ENCODE measurements at places on chromosomes 6 and 20.

GRCh38 chr6:133337308-133337707, 96.2 kb downstream of the EYA4 start:
- DNase-seq: no peak

GRCh38 chr20:20695250-20695816, 17.1 kb downstream of the RALGAPA2 start:
- DNase-seq: no peak

GRCh38 chr6:144931172-144932035, 646.3 kb downstream of the UTRN start:
- DNase-seq: peak; percentile 50

- DNase-seq: no peak
Observed at GRCh38 chr6:90315354-90315950, 18.8 kb upstream of the BACH2 start.

GRCh38 chr20:44805335-44805978, 4.9 kb downstream of the RIMS4 start:
- no peak for DNase-seq

- peak; percentile 88 for DNase-seq
Observed at GRCh38 chr6:16949716-16950115, 152.1 kb upstream of the STMND1 start.

DNA sequence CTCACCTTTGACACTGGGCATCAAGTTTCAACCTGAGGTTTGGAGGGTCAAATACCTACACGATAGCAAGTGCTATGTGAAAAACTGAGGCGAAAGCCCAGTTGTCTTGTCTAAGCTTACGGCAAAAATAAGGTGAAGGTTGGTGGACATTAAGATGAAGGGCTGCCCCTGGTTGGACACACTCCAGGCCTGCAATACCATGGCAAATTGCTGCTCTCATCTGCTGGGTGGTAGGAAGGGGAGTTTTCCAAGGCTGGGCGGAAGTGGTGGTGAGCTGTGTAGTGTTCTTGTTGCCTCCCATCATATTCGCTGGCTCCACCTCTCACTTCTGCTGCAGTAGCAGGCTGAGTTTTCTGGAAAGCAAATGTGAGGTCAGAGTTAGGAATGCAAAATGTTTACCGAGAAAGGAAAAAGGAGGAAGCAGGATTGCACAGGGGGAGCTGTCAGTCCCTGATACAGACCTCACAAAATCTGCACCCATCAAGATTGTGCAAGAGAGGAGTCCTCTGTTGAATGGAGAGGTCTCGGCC, 33.7 kb downstream of the SCP2D1 start:
- no peak for DNase-seq

GRCh38 chr6:167913699-167914098, 83.8 kb upstream of the KIF25 start:
- no peak for DNase-seq

- DNase-seq: no peak
Observed at GRCh38 chr6:38573801-38574395, 65.8 kb downstream of the BTBD9 start.

GRCh38 chr6:89368107-89368506, 15.6 kb upstream of the UBE2J1 start:
- DNase-seq: peak; percentile 34

GRCh38 chr20:2254333-2254732, 41.5 kb upstream of the TGM3 start:
- DNase-seq: no peak

GRCh38 chr6:25138233-25138933, 140.8 kb upstream of the CARMIL1 start:
- DNase-seq: peak; percentile 86

DNA sequence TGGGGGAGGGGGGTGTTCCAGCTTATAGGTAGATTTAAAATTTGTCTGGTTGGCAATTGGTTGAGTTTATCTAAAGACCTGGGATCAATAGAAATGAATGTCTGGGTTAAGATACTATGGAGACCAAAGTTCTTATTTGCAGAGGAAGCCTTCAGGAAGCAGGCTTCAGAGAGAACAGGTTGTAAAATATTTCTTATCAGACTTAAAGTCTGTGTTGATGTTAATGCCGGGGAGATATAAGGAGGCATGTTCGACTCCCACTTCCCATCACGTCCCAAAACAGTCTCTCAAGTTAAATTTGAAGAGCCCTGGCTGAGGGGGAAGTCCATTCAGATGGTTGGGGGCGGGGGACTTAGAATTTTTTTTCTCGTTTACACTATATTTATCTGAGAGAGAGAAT, 12.3 kb upstream of the BLCAP start:
- DNase-seq: no peak

- DNase-seq: no peak
Observed at GRCh38 chr6:30600451-30600961, 16.5 kb downstream of the PPP1R10 start.

DNA sequence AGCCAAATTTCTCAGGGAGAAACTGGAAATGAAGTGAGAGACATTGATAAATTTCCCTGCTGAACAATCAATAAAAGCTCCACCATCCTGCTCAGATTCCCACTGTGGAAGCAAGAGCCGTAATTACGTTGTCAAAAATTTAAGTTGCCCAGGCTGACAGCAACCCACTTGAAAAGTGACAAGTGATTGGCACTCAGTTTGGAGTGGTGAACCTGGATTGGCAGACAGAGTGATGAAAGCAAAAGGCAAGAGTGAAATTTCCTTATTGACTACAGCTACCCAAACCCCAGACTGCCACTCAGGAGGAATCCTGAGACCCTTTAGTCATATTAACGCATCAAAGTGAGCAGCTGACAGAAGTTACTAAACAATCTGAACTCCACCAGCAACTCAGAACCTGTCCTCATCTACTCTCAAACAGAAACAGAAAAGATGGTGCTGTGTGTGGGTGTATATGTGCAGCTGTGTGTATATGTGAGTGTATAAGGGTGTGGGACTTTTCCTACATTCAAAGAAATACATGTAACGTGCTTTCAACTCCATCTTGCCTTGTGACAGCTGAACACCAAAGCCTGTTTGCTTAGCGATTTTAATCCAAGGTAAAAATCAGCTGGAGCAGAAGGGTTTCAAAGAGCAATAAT, 157.4 kb downstream of the PKHD1 start:
- DNase-seq: no peak

DNA sequence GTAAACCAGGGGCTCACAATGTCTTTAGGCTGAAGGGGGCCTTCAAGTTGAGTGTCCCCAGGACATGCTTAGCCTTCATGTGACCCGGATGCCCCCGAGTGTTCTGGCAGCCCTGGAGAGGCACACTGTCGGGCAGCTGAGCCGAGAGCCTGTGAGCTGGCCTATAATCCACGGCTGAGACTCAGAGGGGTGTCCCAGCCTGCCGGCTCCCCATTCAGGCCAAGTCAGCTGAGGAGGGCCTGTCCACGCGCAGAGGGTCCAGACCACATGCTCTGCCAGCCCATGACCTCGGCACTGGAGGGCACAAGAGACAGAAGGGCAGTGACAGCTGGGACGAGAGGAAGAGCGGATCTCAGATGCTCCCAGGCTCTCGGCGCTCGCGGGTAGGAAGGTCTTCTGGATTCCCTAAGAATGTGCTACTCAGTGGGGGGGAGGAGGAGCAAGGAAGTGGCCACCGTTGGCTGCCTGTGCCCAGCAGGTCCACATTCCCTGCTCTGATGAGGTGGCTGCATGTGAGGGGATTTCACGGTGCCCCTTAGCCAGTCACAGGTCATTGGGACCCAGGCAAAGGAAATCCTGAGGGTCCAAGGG, 224.7 kb downstream of the NRN1 start:
- no peak for DNase-seq

DNA sequence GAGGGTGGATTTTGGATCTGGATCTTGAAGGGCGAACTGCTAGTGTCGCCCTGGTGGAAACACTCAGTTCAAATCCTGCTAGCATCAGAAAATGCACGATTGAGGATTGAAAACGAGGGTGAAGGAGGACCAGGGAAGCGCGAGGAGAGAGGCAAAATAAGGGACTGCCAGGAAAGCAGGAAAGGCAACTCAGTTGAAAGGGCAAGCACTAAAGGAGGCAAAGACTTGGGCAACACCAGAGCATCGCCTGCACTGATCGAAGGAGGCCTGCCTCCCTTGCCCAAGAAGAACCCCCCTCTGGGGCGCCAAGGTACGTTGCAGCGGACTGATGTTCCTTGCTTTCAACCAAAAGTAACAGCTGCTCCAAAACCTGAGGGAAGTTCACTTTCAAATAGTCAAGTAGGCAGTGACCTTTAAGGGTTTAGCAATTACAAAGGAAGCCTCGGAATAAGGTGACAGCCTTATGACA, 308 bp upstream of the COL21A1 start:
- no peak for DNase-seq

DNA sequence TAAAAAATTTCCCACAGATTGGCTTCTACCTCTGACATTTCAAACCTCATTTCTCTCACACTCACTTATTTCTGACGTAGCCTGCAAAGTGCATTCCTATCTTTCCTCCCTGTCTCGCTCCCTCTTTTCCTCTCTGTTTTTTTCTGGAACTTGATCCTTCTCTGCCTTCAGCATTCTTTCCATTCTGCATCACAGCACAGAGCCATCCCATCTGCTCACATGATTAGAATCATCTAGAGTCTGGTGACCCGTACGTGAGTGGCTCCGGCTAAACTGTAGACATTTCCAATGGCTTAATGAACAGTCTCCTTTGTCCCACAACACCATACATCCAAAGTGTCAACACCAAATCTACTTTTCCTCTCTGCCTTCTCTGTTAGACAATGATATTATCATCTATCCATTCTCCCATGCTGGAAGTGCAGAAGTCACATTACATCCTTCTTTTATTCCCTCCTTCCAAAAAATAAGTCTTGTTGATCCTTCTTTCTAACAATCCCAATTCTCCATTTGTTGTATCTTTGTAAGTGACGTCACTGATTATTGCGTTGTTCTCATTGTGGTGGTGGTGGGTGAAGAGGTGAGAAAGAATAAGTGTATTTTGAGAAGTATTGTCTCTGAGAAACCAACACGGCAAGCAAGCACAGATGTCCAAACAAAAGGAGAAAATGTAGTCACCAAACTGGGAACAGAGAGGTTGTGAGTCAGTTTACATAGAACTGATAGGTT, 41.6 kb downstream of the OPRM1 start:
- no peak for DNase-seq

DNA sequence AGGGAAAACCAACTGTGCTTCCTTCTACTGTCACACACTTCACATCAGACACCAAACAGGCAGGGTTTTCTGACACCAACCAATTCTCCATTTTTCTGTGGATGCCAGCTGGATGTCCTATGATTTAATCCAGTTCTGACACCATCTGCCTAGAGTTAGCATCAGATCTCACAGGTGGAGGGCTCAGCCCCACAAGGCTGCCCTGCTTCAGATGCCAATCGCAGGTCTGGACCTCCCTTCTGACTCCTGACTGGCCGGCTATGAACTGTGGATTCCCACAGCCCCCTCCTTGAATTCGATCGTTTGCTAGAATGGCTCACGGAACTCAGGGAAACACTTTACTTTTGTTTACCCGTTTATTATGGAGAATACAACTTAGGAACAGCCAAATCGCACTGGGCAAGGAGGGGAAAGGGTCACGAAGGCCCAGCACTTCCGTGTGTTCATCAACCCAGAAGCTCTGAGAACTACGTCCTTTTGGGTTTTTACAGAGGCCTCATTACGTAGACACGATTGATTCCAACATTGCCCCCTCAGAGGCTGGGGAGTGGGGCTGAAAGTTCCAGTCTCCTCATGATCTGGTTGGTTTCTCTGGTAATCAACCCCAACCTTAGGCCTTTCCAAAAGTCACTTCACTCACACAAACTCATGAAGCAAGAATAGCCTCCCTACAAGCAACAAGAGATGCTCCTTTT, 25.4 kb upstream of the MAS1 start:
- no peak for DNase-seq

Measured in AG10803 (cell line).